CD4-positive, alpha-beta T cell treated with Interleukin-17A for 1 hour (primary cell): ENCODE measurements at places on chromosomes 4 and X.

GRCh38 chr4:6104541-6105130, 86.4 kb upstream of the C4orf50 start:
- DNase-seq, result no peak

GRCh38 chr4:120009731-120010130, 56.9 kb downstream of the MAD2L1 start:
- DNase-seq, result no peak

- no peak for DNase-seq
These were observed 118.3 kb upstream of the ATOH1 start for GRCh38 chr4:93710101-93710846.

- DNase-seq, result no peak
These were observed 370.3 kb upstream of the FGF16 start for GRCh38 chrX:77076896-77077295.

GRCh38 chr4:112185334-112185733, 40.1 kb downstream of the FAM241A start:
- no peak for DNase-seq
